ENCODE measurements at places on chromosomes 4 and X.

- no peak for DNase-seq
Observed at GRCh38 chr4:54909961-54910360, 215.4 kb downstream of the KDR start.

DNA sequence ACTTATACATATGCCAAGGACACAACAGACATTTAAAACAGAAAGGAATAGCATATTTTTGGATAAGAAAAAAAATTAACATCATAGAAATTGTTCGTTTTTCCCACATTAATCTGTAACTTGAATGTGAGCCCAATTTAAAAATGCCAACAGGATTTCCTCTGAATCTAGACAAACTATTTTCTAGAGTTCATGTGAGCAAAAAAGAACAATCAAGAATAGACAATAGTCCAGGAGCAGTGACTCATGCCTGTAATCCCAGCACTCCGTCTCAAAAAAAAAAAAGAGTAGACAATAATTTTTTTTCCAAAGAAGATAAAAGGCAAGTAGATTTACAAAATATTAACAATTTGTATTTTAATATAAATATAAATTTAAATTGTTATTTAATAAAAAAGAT lies 73.7 kb upstream of the DUSP21 start:
- DNase-seq, result no peak

GRCh38 chr4:105474099-105474518 lies 247 bp upstream of the PPA2 start:
- DNase-seq, result no peak

GRCh38 chrX:37753384-37753783 lies 26.5 kb upstream of the CYBB start:
- DNase-seq, result no peak

DNA sequence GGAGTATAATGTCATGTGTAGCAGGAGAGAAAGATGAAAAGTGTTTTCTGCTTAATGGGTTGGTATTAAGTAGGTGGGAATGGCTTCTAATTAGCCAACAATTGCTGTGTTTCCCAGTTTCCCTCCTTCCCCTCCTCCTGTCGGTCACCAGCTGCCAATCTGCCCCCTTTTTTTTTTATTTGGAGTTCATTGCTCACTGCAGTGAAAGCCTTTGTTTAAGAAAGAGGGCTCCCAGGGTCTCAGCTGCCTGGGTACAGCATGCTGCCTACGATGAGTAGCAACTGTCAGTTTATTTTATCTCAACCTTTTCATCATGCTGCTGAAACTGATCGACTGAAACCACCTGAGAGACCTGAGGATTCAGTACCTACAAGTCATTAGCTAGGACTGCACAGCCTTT lies 149.0 kb downstream of the POU4F2 start:
- DNase-seq, result no peak

DNA sequence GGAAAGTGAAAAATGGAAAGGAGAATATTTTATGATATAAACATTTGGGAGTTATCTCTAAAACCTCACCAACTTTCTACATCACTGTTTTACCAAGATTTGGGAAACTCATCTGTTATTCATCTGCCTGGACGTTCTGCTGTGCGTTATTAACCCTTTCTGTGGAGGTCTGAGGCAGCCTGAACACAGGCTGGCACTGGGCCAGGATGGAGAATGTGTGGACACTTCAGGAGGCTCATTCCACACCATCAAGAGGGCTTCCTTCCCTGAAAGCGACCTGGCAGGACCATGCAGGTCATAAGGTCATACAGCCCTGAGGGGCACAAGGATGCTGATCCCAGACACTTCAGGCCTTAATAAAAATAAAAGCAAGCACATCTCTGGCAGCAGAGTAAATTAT lies 31.2 kb upstream of the TMEM184C start:
- DNase-seq, result no peak

GRCh38 chr4:150683775-150684350 lies 101.9 kb downstream of the MAB21L2 start:
- no peak for DNase-seq

- no peak for DNase-seq
Observed at GRCh38 chrX:70016513-70016912, 33.2 kb downstream of the AWAT2 start.

GRCh38 chr4:97587912-97588311 lies 555.4 kb downstream of the STPG2 start:
- no peak for DNase-seq

GRCh38 chr4:168630445-168631187 lies 133.8 kb downstream of the PALLD start:
- no peak for DNase-seq

GRCh38 chr4:78424461-78424860 lies 127.1 kb upstream of the ANXA3 start:
- DNase-seq, result no peak

- no peak for DNase-seq
Observed at GRCh38 chr4:74377714-74378113, 12.8 kb downstream of the EREG start.

GRCh38 chr4:107255114-107255513 lies 219.0 kb upstream of the DKK2 start:
- no peak for DNase-seq
